ENCODE measurements at places on chromosomes 2 and 18. TPM values are rescaled to one million over a fixed set of nuclear protein-coding genes. Genes with fewer than 3 reads are reported as not detected.

Gene PCARE
- under 0.01 TPM for total RNA-seq

Gene DCC
- not detected for total RNA-seq

Gene LRRTM4
- not detected for total RNA-seq

Gene GYPC
- total RNA-seq, result 135 TPM

All from fibroblast of lung (primary cell).